ENCODE measurements at places on chromosomes 2 and 18.

DNA sequence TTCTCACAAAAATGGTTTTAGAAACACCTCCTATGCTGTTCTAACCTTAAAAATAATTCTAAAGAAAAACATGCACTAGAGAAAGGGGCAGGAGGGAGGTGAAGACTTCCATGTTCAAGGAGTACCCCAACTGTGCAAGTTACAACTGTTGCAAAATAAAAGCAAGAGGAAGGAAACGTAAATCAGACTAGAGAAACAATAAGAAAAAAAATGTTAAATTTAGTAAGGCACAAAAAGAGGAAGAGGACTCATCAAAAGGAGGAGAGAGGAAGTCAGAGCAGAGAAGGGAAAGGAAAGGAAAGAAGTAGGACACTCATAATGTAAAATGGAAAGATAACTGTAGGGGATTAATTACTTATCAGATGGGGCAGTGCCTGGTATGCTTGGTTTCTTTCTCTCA, 34.1 kb downstream of the RAPH1 start:
- no peak for DNase-seq

GRCh38 chr2:84452624-84453023, 6.5 kb downstream of the SUCLG1 start:
- no peak for DNase-seq

- DNase-seq = no peak
These were observed 157.1 kb upstream of the ZFP36L2 start for GRCh38 chr2:43383533-43383932.

GRCh38 chr2:9800975-9801726, 42.1 kb upstream of the TAF1B start:
- DNase-seq = peak; percentile 21

DNA sequence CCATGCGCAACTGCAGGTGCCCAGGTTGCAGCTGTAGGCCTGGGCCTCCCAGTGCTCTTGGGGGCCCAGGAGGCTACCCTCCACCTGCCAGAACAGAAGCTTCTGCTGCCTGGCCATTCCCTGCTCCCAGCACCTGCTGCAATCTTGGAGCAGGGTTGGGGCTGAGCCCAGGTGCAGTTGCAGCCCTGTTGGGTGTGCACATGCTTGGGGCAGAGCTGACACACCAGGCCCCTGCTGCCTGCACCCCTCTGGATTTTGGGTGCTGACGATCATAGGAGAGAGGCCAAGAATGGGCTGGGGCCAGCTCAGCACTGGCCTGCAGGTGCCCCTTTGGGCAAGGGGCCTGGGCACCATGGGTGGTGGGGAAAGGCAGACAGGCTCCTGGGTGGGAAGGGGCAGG, 20.5 kb upstream of the SP140L start:
- no peak for DNase-seq

DNA sequence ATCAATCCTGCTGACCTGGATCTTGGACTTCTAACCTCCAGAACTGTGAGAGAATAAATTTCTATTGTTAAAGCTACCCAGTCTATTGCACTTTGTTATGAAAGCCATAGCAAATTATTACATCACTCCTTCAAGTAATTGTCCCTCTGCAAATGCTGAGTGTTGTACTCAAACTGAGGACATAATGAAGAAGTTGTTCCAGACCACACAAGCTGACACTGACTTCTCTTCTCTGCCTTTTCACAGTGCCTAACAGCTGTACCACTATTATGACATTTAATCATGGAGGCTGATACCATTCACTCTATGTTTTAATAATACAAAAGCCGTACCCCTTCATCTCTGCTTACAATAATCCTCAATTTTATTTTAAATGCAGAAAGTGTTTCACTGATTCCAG, 424.1 kb upstream of the PIK3C3 start:
- DNase-seq = no peak

DNA sequence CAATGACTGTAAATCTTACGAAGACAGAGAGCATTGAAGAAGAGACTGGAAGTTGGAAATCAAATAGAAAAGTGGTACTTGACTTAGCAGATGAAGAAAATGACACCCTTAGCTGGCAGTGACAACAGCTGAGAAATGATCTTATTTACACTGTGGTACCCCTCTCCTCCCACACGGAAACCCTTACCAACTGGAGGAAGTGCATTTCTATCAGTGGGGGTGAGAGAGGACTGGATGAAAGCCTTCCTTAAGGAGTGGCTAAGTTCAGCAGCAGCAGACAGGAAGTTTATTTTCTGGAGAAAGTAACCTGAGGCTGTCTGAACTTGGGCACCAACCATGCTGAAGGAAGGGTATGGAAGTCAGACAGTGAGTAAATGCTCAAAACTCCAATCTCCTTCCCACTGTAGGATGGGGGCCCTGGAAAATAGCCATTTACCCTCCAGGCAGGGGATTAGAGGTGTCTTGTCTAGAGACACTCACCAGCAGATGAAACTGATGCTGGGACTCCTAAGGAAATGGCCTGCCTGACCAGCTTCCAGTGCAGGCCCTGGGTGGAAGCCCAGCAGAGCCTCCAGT, 160.2 kb upstream of the NCK2 start:
- DNase-seq = no peak

DNA sequence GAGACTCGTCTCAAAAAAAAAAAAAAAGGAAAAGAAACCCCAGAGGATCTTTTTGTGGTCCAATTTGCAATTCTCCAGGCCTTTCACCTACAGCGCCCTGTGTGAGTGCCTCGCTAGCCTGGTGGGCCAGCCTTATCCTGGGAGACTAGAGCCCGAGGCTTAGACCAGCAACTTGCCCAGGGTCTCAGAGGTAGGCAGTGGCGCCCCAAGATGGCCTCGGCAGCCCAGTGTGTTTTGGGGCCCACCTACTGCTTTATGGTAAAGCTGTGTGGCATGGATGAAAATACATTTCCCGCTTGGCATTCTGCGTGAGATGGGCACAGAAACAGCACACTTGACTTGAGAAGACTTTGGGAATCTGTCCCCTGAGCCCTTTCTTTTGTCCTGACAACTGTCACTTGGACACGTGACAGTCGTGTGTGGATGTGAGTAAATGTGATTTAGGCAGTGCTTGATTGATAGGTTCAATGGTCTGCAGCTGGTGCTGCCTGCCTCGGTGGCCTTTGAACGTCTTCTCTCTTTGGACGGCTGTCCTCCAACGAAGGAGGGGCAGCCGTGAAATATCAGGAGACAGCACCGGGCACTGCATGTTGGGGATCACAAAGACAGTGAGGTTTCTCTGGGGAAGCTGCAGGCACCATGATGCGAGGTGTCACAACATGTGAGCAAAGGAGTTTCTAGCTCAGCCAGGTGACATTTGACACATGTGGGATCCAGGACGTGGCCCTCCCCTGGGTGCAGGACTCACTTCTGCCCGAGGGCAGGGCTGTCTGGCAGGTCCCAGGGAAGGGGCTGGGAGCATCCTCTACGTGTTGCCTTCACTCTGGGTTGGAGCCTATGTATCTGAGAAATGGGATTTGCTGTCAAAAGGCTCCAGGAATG, 209.5 kb upstream of the TWIST2 start:
- no peak for DNase-seq

DNA sequence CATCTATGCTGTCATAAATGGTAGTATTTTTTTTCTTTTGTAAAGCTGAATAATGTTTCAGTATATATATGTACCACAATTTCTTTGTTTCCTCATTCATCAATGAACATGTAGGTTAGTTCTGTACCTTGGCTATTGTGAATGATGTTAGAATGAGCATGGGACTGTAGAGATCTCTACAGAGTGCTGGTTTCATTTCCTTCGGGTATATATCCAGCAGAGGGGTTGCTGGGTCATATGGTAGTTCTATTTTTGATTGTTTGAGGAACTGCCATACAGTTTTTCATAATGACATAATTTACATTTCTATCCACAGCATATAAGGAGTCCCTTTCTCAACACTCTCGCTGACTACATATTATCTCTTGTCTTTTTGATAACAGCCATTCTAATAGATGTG, 243.5 kb downstream of the CDH7 start:
- no peak for DNase-seq

- DNase-seq = no peak
These were observed 109.0 kb downstream of the CERS6 start for GRCh38 chr2:168565112-168565511.

- DNase-seq = no peak
These were observed 525.5 kb upstream of the CHAC2 start for GRCh38 chr2:53242090-53242489.

GRCh38 chr2:59658906-59659635, 894.4 kb downstream of the BCL11A start:
- DNase-seq = no peak

- DNase-seq = no peak
These were observed 119.6 kb upstream of the ARL5A start for GRCh38 chr2:151947813-151948165.

DNA sequence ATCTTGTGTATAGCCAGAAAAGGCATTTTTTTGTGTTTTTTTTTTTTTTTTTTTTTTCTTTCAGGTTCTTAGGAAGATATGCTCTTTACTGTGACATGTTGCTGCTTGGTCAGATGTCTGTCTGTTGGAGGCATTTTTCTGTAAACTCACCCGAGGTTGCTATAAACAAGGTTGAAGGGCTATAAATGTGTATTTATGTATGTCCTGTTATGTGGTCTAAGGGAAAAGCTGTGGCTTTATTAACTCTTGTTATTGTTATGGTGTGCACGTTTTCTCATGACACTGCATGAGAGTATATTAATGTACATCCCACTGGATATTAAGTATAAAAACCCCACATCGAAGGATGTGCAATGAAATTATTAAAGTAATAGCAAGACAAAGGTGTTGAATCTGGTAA, 102.0 kb downstream of the ZNF532 start:
- no peak for DNase-seq

DNA sequence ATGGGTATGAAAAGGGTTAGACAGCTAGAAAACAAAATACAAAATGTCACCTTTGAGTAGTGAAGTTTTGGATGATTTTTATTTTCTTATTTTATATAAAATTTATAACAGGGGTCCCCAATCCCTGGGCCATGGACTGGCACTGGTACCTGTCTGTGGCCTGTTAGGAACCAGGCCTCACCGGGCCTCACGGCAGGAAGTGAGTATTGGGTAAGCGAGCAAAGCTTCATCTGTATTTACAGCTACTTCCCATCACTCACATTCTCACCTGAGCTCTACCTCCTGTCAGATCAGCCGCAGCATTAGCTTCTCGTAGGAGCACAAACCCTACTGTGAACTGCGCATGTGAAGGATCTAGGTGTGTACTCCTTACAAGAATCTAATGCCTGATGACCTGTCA, 202.8 kb upstream of the TWIST2 start:
- DNase-seq = no peak

DNA sequence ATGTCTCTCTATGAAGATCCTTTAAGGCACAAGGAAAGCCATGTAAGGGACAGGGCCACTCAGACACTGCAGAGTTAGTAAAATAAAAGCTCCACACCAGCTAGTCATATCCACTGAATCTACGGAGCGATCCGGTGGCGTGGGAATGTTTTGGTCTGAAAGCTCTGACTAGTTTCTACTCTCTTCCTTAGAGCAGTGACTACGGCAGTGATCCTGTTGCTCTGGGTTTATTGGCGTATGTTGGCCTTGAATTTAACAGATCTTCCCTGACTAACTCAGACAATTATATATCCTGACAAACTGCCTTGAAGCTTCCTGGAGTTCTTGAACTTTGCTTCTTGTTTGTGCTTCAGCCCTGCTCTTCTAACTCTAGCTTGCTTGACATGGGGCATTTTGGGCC, 115.3 kb upstream of the FZD5 start:
- no peak for DNase-seq

- no peak for DNase-seq
These were observed 509.2 kb upstream of the SPHKAP start for GRCh38 chr2:228690681-228691080.

- no peak for DNase-seq
These were observed at the start of the genes COL4A3 and COL4A4 for GRCh38 chr2:227163998-227164762. Gene COL4A3 (plus strand): TSS chr2:227164624. CDS start chr2:227164727, 103 bp downstream. Gene COL4A4 (minus strand): TSS chr2:227164205. CDS start chr2:227147483, 16,722 bp downstream.

- DNase-seq = no peak
These were observed 335.0 kb upstream of the KCNH7 start for GRCh38 chr2:163173591-163173990.

GRCh38 chr2:28833740-28834470, 23.3 kb downstream of the SPDYA start:
- no peak for DNase-seq

DNA sequence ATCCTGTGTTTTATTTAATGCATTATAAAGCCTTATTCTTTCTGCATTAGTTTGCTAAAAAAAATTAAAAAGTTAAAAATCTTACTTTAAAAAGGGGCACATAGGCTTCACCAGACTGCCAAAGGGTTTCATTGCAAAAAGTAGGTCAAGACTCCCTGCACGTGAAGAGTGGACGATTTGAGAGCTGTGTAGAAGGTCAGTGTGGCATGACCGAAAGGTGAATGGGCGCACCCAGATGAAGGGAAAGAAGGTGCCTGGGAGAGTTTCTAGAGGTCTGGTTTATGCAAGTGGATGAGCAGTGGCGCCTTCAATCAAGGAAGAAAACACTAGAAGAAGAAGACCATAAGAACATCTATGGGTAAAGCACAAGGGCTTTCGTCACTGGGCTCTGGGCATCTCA, 111.0 kb downstream of the SP3 start:
- DNase-seq = no peak

DNA sequence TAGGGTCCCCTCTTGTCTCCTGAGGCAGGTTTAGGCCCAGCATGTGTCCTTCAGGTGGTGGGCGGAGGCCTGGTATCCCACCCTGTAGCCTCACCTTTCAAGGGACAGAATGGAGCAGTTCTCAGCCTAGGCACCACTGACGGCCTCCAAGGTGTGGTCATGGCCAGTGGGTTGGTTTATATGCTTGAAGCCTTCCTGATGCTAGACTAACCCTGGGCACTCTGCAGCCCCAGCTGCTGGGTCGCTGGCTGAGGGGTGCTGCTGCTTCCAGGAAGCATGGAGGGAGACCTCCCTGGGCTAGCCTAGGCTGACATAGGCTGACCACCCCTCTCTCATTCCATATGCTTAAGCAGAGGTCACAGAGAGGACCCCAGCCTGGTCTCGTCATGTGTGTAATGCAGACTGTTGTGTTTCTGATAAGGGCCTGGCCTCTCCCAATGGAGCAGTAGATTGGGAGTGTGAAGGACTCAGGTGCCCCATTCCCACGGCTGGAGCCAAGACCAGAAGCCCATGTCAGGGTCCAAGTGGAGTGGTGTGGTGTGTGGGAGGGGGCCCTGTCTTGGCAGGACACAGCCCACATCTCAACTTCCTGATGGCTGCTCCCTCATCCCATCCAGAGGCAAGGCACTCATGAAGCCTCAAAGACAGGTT, 206.6 kb downstream of the DYSF start:
- DNase-seq = no peak

DNA sequence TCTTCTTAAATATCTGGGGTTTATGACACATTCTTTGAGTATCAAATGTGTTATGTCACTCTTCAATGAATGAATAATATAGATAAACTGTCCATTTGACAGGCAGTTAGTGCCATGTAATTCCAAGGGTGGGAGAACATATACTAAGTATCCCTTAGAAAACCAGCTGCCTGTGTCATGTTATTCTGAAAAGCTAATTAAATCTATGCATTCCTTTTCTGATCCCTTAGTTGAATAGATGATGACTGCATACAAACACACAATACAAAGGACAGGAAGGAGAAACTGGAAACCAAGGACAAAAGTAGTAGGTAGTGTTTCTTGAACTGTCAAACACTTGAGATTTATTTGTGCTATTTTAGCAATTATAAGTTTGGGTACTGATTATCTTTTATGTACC, 8.3 kb downstream of the ARHGAP28 start:
- no peak for DNase-seq

All from activated T-helper 1 cell treated with anti-CD3 and anti-CD28 coated beads, Interleukin-2, amount 50 U/mL, for 16 hours (primary cell).